ENCODE measurements at places on chromosomes 16 and 17.
A peak's percentile ranks its signal among the peaks of the same experiment; 100 is the strongest.

- DNase-seq = peak; percentile 27
These were observed 438.9 kb downstream of the KCNJ2 start for GRCh38 chr17:70608193-70608592.

DNA sequence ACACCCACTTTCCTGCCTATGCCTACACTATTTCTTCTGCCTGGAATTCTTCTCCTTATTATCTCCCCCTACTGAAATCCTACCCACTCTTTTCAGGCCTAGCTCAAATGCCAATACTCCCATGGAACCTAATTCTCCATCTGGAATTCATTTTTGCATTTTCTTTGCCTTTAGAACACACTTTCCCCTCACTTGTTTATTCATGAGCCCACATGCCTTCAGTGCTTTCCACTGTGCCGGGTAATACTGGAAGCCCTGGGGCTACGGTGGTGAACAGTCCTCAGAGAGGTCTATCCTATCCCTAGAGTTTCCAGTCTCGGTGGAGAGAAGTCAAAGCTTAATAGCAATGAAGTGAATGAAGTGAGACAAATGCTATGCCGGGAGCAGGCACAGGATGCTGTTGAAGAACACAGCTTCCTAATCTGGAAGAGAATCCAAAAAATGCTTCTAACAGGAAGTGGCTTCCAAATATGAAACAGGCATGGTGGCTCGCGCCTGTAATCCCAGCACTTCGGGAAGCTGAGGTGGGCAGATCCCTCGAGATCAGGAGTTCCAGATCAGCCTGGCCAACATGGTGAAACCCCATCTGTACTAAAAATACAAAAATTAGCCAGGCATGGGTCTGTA, 322.4 kb downstream of the GRIN2A start:
- no peak for DNase-seq

DNA sequence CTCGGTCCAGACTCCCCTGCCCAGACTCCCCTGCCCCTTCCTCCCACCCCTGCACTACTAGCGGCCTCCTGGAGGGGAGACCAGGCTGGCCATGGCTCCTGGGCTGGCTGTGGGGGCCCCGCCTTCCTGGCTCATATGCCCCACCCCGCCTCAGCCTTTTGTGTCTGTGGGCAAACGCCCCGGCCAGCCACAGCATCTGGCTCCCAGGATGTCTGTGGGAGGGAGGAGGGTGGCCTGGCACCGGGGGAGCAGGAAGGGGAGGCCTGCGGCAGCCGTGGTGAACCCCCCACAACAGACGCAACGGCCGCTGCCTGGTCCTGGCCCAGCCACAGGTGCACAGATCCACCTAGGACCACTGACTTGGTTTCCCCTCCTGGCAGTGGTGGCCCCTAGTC, 32.9 kb downstream of the BAHCC1 start:
- no peak for DNase-seq

GRCh38 chr17:13973960-13974651, 95.2 kb upstream of the COX10 start:
- DNase-seq = no peak

DNA sequence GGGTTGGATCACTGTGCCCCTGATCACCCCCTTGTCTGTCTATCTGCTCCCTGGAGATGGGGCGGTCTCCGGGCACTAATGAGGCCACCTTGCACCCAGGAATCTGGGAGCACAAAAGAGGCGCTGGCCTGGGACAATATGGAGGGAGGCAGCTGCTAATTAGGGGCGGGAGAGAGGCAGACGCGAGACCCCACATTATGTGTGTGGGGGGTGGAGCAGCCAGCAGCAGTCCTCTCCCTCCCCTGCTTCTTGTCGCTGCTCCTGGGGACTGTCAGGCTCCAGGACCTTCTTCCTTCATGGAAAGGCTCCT, 324 bp upstream of the HCRT start:
- no peak for DNase-seq

DNA sequence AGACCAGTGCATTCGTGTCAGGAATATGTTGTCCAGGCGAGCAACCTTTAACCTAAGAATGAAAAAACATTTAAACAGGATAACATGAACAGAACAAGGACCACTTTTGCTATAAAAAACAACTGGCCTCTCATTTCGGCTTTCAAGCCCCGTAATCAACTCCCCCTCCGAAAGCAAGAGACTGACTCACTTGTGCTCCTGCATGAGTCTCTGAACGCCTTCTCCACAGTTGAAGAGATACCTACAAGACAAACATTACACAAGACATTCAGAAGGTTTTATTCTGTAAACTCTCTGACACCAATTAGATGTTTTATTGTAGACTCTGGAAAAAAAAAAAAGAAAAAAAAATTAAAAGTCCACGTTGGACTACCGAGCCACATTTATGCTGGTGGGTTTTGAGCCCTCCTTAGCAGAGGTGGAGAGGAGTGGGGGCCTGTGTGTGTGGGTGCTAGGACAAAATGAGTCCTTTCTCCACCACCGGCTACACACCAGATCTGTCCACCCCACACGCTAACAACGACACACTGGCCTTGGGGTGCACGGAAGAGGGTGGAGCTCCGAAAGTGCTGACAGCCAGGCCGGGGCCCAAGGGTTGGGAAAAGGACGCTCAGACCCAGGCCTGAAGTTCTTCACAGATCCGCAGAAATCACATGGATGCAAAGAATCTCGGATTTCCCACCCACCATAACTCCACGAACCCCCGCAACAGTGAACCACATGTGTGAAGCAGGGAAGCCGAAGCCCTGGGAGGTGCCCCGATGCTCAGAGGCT, 759 bp downstream of the ELAC2 start:
- DNase-seq = peak; percentile 35

- DNase-seq = peak; percentile 87
These were observed 53.6 kb downstream of the KANSL1 start for GRCh38 chr17:46139432-46140210.

DNA sequence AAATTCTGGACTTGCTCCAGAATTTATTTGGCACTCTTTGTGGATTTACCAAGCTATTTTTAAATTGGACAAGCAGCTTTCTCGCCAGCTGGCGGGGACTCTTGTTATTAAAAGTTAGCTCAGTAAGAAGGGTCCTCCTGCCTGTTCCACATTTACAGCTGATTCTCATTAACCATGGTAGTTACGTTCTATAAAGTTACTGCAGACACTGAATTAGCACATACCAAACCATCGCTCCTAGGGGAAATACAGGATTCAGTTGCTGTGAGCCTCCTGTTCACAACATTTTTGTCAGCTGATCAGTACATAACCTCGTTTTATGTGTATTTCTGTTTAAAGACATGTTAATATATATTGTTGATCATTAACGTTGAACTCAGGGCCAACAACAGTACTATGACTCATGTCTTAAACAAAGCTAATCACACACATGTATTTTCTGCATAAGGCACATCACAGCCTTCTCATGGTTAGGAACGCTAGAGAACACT, 4.2 kb downstream of the LDAF1 start:
- DNase-seq = peak; percentile 81

- no peak for DNase-seq
These were observed 2.7 kb upstream of the AP1G1 start for GRCh38 chr16:71811261-71811803.

DNA sequence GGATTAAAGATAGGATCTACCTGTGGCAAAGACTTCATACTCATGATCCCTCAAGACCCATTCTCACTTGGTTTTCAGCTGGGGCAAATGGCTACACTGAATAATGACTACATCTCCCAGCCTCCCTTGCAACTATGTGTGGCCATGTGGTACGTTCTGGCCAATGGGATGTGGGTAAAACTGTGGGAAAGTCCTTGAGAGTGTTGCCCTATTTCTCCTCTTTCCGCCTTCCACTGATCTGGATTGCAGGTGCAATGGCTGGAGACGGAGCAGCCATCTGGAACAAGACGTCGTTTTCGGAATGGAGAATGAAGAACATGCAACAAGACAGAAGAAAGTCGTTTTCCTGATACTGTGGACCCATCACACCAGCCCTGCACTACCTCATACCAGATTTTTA, 48.5 kb downstream of the HAPSTR1 start:
- no peak for DNase-seq

DNA sequence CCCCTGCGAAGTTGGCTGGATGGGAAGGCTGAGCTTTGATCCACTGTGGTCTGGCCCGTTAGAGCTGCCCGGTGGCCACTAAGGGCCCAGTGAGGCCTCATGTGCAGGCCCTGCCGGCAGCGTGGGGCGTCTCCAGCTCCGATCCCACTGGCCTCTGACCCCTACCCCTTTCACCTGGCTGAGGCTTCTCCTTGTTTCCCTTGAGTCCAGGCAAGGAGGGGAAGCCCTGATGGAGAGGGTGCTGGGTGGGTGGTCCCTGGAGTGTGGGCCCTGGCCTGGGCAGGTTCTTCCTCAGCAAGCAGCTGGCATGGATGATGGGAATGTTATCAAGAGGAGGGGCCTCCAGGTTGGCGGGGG, 356.8 kb downstream of the SEC14L1 start:
- DNase-seq = no peak

DNA sequence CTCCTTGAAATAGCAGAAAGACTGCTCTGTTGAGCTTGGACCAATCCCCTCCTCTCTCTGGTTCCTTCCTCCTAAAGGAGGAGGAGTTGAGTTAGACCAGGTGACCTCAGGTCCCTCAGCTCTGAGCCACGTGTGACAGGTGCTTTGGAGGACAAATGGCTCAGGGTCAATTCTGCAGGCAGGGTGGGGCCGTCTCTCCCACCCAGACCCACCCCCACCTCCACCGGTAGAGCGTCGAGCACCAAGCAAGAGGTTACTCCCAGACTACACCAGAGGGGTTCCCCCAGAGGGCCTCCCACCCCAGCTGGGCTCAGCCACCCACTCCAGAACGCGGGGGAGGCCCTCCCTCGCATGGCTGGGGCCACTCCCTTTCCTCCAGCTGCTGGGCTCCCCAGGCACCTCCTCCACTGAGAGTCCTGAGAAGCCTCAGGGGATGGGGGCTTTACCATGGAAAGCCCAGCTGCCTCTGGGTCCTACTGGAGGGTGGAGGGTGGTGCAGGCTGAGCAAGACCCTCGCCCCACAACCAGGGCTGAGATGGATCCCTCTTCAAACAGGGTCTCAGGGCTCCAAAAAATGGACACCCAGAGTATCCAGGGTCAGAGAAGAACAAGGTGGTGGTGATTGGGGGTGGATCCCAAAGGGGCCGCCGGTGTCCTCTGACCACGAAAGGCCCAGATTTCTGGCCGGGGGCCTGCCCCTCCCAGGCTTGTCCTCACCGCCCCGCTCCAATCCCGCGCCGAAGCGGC, 7.6 kb downstream of the MYO1C start:
- peak; percentile 85 for DNase-seq

- peak; percentile 70 for DNase-seq
These were observed 9.1 kb upstream of the THAP11 start for GRCh38 chr16:67833030-67833414.

- DNase-seq = no peak
These were observed 41.8 kb downstream of the GAS7 start for GRCh38 chr17:10156599-10156947.

DNA sequence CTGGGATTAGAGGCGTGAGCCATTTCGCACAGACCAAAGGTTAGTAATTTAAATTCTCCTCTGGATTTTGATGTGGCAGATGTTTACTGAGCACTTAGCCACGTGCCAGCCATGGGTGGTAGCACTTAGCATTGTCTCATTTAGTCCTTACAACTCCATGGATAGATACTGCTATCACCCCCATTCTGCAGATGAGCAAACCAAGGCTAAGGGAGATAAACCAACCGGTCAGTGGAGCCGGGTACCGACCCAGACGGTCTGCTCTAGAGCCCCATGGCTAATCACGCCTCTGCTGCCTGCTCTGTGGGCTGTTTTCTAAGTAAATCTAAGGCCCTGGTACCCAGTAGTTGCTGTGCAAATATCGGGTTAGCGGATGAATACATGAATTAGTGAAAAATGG, 12.6 kb upstream of the ADGRG1 start:
- DNase-seq = no peak

GRCh38 chr16:20674684-20675487, 22.6 kb downstream of the ACSM1 start:
- no peak for DNase-seq

DNA sequence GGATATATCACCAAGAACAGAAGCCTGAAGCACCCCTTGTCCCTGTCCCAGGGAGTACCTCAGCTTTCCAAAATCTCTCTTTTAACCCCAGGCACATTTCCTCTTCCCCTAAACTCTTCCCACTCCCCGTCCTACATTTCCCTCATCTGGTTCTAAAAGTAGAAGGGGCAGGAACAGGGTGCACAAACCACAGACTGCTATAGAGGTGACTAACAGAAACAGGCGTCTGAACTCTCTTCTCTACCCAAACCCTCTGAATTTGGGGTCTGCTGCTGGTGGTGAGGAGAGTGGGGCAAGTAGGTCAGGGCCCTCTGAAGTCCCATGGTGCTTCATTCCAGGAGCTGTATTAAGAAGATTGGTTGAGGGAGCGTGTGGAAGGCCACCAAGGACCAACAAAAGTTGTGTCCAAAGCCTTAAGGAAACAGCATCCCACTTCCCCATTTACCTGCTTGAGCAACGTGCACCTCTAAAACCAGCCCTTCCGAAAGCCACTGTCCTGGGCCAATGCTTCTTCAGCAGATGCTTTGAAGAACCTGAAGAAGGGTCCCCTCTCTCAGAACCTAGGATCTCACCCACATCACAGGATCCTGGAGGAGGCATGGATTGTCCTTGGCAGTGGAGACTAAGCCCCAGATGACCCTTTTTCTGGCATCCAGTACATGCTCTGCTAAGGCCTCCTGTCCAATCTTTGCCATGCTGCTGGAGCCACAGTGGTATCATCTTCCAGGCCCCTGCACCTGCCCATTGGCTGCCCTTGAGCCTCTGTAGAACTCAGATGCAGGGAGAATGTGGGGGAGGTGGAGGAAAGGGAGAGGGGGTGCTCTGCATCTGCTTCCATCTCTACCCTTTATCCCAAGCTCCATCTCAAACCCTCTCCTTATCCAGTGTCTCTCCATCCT, 5.7 kb upstream of the NR1D1 start:
- DNase-seq = no peak

DNA sequence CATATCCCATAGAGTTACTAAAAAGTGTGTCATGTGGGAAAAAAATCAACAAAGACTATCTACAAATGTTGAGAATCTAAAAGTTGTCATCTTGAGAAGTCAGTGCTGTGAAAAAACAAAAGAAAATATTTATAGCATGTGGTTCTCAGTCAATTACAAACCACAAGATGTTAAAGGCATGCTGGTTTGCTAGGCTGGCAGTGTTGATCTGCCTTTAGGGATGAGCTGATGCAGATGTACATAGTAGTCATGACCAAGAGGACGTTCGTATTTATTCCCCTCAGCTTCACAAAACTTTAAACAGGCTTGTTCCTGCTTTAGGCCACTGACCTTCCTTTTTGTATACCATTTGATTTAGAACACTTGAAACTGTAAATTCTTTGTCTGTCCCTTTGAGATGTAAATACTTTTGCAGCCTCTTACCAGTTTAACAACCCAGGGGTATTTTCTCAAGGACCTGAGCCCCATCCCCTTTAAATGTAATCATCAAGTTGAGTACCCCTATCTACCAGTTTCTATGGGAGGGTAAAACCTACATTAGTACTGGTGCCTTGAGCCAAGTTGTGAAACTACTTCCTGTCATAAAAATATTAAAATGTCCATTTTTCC, 446.6 kb downstream of the KCNJ18 start:
- no peak for DNase-seq

DNA sequence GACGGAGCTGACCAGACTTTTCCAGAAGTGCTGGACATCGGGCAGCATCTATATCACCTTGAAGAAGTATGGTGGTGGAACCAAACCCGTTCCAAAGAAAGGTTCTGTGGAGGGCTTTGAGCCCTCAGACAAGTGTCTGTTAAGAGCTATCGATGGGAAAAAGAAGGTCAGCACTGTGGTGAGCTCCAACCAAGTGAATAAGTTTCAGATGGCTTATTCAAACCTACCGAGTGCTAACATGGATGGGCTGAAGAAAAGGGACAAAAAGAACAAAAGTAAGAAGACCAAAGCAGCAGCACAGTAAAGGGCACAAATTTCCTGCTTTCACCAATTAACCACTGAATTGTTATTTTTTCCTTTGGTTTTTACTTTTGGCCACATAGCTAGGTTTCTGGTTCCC, 6.9 kb downstream of the KAT7 start:
- no peak for DNase-seq

All from kidney tubule cell (primary cell).